ENCODE measurements at places on chromosomes 6 and 20. TPM values are rescaled to one million over a fixed set of nuclear protein-coding genes. Genes with fewer than 3 reads are reported as not detected.

Gene DAAM2
- 7.0 TPM for polyA plus RNA-seq

- DNase-seq, result peak; percentile 16
Measured at GRCh38 chr20:59351157-59352040, 51.0 kb downstream of the EDN3 start.

Gene HLA-DOB
- 0.74 TPM for polyA plus RNA-seq

DNA sequence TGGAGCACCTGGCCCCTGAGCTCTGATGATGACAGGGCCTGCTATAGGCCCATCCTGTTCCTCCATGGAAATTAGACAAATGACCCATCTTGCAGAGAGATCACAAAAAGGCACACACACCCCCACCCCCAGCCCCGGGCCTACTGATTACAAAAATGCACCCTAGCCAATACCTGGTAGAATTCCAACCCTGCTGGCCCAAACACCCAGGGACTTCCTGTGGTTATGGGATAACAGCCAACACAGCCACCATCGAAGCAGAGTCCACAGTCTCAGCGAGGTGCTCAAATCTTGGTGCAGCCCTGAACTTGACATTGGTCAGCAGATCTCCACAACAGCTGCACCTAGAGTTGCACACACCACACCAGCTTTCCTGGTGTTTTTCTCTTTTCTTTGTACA lies 17.0 kb downstream of the NCR2 start:
- DNase-seq, result no peak

GRCh38 chr6:89525786-89526562 lies 93.0 kb downstream of the ANKRD6 start:
- no peak for DNase-seq

GRCh38 chr6:63263444-63263843 lies 52.2 kb downstream of the FKBP1C start:
- peak; percentile 23 for DNase-seq

- no peak for DNase-seq
Measured at GRCh38 chr6:165762876-165763275, 99.8 kb upstream of the PDE10A start.

Gene TMEM217
- polyA plus RNA-seq, result 0.89 TPM

DNA sequence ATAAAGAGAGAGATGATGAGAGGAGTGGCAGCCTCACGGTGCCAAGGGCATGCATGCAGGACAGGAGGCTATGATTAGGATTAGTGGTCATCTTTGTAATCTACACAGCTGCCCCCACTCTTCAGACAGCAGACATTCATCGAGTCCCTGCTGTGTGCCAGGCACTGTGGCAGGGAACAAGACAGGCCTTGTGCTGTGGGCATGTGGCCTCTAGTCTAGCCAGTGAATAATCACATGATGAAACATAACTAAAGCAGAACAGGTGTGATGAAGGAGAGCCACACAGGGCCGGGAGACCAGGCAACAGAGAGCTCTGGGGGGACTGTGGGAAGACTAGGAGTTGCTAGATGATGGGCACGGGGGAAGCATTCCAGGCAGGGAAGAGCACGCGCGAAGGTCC lies 22.2 kb downstream of the TOX2 start:
- DNase-seq, result no peak
